ELR (cell line): ENCODE measurements at places on chromosomes 2 and 18.

DNA sequence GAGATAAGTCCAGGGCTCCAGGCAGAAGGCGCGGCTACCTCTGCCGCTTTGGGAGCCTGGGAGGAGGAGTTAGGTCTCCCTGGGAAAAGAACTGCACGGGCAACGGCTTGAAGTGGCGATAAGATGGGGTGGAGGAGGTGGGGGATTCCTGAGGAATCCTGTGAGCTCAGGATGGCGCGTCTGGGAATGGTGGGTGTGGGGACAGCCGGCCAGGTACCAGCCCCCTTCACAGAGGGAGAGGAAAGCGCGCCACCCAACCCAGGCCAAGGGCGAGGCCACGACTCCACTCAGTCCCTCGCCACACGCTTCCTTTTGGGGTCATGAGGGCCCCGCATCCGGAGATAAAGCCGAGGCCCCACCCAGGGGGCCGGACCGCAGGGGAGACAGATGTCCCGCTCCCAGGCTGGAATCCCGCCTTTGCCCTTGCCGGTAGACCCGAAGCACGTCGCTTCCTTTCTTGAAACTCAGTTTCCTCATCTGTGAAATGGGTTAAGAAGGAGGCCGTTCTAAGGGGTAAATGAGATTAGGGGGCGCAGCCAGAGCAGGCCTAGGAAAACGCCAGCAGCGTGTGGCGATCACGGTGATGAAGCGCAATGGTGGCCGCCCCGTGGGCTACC lies 1.7 kb upstream of the CTDSP1 start:
- peak; percentile 85 for DNase-seq

DNA sequence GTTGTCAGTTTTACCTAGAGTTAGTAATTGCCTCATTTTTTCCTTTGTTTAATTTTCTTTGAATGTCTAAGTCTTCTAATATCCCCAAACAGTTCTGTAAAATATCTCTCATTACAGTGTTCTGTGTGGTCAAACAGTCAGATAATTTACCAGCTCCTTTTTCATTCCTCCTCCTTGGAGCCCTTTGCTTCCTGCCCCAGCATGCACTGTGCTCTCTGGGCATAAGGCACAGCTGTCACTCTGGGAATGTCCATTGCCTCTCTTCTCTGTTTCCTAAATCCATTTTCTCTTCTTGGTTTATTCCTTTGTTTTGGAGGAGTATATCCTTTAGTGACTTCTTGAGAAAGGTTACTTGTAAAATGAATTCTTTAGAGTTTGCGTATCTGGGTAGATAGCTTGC lies 139.3 kb downstream of the PLCL1 start:
- no peak for DNase-seq

- peak; percentile 70 for DNase-seq
Measured at GRCh38 chr2:180705551-180705950, 274.9 kb upstream of the UBE2E3 start.

DNA sequence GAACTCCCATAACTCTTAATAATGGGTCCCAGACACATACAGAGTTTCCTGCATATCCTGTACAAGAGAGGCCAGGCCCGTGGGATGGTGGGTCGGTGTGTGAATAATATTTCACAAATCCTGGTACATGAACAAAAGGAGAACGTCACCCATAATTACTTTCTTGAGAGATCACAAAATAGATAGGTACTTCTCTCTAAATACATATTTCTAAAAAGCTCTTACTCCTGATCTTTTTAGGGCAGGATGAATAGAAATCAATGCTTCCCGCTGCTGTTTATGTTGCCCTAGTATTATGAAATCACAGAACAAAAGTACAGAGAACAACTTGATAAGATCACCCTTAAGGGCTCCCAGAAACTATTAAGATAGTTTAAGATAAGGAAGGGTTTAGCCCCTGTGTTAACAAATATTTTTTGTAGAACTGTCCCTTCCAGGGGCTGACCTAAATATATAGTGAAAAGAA lies 5.4 kb downstream of the IRS1 start:
- peak; percentile 58 for DNase-seq

GRCh38 chr2:15729709-15730544 lies 138.3 kb downstream of the DDX1 start:
- no peak for DNase-seq

DNA sequence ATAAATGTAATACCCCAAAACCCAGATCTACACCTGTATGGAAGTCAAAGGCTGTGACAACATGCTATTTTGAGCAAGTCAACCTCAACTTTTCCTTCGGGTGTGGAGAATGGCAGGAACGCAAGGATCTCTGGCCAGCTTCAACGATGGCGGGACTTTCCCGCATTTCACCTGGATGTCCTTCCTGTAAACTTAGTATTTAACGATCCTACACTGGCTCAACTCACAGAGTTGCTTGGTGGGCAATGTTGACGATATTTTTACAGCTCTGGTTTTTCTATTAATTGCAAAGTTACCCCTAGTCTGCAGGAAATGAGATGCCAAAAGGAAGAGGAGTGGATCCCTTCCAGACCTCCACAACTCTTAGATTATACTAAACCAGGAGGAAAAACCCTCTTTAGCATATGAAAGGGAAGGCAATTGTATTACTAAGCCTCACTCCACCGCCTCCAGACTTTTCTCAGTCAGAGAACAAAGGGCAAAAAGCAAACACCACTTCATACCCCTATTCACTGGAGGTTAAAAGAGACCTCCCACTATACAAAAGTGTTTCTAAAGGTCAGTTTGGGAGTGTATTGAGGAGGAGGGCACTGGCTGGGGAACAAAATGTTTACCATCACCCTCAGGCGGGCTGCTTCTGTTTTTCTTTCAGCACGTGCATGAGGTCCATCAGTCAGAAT lies 56.5 kb upstream of the ACVR1 start:
- DNase-seq, result no peak

- DNase-seq, result no peak
Measured at GRCh38 chr2:27904405-27904665, 13.8 kb downstream of the BABAM2 start.

GRCh38 chr2:55051026-55051866 lies 995 bp upstream of the RTN4 start:
- DNase-seq, result peak; percentile 100

- no peak for DNase-seq
Measured at GRCh38 chr18:59633961-59634485, 63.2 kb downstream of the CCBE1 start.

DNA sequence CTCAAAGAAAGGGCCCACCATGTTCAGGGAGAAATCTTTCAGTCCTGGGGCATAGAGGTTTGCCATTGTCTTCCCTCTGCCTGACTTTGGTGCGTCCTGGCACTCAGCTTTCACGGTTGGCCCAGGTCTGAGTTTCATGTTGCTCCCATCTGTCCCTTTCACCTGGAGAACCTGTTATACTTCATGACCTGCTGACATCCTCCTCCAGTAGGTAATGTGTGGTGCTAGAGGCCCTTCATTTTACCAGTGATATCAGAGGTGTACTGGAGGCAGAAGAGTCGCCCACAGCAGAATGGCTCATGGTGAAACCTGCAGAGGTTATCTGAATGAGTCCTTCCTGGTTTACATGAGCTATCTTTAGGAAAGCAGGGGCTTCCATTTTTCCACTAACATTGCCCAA lies 128.8 kb upstream of the DLX2 start:
- no peak for DNase-seq

- DNase-seq, result no peak
Measured at GRCh38 chr18:45019469-45019868, 338.8 kb downstream of the SETBP1 start.

GRCh38 chr2:62458671-62459081 lies 47.3 kb downstream of the TMEM17 start:
- DNase-seq, result no peak

DNA sequence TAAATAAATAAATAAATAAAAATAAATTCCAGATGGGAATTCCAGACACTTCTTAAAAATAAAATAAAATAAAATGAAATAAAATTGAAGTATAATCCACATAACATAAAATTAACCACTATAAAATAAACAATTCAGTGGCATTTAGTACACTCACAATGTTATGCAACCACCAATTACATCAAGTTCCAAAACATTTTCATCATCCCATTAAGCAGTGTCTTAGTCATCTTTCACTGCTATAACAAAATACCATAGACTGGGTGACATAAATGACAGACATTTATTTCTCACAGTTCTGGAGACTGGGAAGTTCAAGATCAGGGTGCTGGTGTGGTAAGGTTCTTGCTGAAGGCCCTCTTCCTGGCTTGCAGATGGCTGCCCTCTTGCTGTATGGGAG lies 22.6 kb upstream of the PROKR1 start:
- no peak for DNase-seq

- peak; percentile 57 for DNase-seq
Measured at GRCh38 chr18:35045121-35045520, 3.9 kb downstream of the MAPRE2 start.

- peak; percentile 64 for DNase-seq
Measured at GRCh38 chr2:226137201-226137811, 662.3 kb downstream of the IRS1 start.

- DNase-seq, result no peak
Measured at GRCh38 chr2:38159191-38159590, 83.2 kb upstream of the CYP1B1 start.

GRCh38 chr18:8242151-8242696 lies 367.0 kb upstream of the RAB12 start:
- DNase-seq, result no peak

DNA sequence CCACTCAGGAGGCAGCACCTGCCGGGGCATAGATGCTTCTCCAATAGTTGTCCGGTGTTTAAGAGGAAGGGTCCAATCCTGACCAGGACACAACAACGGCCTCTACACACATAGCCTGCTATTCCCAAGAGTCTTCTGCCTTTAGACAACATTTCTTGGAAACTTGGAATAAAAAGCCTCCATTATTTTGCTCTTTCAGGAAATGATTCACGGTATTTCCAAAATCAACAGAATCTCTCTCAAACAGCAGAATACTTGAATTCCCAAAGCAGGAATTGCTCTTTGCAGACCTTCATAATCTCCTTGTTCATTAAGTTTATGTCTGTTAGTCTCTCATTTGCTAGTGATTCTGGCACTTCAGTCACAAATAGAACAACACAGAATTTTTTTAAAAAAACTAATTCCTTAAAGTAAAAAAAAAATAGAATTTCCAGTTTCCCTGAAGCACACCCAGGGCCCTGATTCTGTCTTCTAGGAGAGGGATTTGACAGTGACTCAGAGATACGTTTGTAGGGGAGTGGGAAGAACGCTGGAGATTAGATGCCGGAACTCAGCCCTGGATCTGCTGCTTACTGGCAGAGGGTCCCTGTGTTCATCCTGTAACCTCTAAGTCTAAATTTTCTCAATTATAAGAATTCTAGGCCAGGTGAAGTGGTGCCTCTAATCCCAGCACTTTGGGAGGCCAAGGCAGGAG lies 74.7 kb downstream of the NAB1 start:
- no peak for DNase-seq

DNA sequence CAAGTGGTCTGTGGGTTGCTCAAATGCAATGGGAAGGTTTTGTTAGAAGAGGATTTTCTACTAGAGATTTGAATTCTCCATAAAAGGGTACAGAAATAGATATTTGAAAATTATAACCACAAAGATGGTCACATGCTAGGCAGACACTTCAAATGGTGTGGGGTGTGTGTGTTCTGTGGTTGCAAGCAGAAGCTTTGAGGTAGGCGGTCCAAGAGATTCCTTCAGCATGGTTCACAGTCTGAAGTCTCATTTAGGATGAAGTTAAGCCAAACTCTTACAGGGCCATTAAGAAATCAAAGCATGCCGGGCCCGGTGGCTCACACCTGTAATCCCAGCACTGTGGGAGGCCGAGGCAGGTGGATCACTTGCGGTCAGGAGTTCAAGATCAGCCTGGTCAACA lies 38.3 kb upstream of the RMDN2 start:
- peak; percentile 31 for DNase-seq

- no peak for DNase-seq
Measured at GRCh38 chr2:197674591-197674990, 796 bp downstream of the RFTN2 start.

DNA sequence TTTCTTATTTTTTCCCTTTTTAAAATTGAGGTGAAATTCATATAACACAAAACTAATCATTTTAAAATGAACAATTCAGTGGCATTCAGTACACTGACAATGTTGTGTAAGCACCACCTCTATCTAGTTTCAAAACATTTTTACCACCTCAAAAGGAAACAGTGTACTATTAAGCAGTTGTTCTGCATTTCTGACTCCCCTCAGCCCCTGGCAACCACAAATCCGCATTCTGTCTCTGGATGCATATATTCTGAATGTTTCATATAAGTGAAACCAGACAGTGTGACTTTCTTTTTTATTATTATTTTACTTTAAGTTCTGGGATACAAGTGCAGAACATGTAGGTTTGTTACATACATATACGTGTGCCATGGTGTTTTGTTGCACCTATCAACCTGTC lies 19.2 kb upstream of the TANK start:
- no peak for DNase-seq

DNA sequence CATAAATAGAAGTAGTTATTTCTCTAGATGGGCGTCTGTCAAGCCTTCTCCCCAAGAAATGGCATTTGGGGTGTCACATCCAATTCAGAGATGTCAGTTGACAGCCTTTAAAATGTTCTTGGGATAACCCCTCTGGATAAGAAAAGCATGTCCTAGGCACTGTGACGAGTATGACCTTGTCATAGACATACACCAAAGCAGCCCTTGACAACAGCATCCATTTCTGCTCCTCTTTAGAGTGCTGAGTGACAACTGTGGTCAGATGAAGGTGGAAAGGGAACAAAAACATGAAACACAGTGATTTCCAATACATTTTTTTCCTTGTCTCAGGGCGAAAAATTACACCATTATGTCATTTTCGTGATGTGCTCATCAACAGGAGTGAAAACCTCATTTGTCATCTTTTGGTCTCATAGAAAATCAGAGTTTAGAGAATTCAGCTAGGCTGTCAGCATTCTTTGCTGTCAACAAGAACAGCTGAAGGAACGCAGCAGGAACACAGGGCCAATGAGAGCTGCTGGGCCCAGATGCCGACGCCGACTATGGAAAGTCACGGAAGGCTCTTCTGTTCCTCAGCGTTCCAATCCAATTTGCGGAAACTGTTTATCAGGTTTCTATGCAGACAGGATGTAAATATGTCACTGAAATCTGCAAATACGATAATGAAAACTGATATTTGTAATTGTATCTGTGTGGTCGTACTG lies 193.2 kb downstream of the ICOS start:
- DNase-seq, result no peak

- DNase-seq, result no peak
Measured at GRCh38 chr2:102484310-102485061, 11.5 kb downstream of the SLC9A4 start.

DNA sequence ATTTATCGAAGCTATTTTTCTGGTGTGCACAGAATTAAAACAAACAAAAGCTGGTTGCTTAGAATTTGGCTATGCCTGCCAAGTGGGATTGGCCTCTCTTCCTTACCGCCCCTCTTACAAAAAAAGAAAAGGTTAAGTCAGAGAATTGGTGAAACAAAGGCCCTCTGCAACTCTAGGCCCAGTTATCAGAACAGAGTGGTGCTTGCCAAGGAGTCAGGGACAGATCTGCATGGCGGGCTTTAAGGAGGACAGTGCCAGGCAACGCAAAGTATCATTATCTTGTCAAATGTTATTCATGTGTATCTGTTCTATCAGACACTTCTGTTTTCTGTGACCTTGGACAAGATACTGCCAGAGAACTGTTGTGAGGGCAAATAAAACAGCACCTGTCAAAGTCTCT lies 78.3 kb downstream of the TGIF1 start:
- DNase-seq, result no peak

- DNase-seq, result no peak
Measured at GRCh38 chr2:14650066-14650465, 17.5 kb downstream of the LRATD1 start.

- no peak for DNase-seq
Measured at GRCh38 chr2:145260081-145260480, 740.2 kb upstream of the ZEB2 start.
